ENCODE measurements at places on chromosomes 5 and 9.

DNA sequence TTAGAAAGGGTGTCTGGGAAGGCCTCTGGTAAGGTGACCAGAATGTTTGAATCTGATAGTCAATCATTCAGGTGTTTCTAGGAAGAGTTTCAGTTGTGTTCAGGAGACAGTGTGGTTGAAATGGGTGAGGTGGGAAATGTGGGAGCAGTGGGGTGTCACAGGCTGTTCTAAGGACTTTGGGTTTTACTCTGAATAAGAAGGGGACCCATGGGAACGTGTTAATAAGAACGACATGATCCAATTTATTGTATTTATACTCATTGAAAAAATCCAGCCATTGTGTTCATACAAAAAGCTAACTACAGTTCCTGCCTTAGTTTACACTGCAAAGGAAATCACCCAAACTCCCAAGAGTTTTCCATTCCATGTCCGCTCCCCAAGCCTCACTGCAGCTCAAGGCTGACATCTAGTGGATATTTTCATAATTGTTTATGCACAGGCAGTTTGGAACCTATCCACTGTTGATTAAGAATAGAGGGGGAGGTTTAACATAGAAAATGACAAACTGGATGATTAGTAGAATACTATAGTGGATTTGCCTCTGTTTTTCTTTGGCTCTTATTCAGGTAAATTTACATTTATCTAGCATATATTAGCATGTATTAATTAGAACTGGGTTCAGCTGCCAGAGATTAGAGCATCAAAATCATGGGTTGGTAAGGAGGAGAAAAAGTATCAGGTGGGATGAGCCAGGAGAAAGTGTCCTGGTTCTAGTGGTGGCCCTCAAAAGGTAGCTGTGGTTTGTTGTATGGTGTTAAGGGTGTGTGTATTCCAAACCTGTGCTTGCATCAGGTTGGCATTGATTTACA is 17.7 kb downstream of the CAVIN4 start:
- no peak for DNase-seq

DNA sequence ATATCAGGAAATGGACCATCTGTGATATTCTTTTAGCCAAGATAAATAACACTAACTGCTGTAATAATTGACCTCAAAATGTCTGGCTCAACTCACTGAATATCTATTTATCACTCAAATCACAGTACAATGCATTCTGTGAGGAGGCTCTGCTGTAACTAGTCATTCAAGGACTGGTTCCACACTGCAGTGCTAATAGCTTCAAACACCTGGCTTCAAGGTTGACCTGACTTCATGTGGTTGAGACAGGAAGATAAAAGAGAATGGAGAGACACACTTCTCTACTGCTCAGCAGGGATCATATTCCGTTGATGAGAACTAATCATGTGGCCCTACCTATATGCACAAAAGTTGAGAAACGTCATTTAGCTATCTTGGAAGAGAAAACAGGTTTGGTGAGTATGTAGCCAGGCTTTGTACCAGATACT is 3.4 kb upstream of the RHOBTB3 start:
- no peak for DNase-seq

- DNase-seq: no peak
Observed at GRCh38 chr9:114476891-114477469, 28.3 kb downstream of the WHRN start.

GRCh38 chr5:150119421-150120061 is 33.2 kb upstream of the CSF1R start:
- DNase-seq: no peak
